ENCODE measurements at places on chromosomes 2 and 18.
A peak's percentile ranks its signal among the peaks of the same experiment; 100 is the strongest.

DNA sequence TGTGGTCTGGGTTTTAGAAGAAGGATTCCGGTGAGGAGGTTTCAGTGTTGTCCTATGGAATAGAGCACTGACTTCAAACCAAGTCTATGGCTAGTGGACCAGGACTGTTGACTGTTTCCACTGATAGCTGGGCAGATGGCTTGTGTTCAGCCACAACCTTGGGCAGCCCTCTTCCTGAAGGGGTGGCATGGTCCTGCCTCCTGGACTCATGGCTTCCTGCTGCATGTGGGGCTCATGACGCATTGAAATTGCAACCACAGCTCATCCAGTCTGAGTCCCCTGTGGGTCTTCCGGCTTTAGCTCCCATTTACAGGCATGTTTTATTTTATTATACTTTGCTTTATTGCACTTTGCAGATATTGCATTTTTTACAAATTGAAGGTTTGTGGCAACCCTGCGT, 105.0 kb downstream of the B3GNT2 start:
- DNase-seq = no peak

GRCh38 chr18:75500545-75500944, 73.0 kb upstream of the SMIM21 start:
- DNase-seq = no peak

DNA sequence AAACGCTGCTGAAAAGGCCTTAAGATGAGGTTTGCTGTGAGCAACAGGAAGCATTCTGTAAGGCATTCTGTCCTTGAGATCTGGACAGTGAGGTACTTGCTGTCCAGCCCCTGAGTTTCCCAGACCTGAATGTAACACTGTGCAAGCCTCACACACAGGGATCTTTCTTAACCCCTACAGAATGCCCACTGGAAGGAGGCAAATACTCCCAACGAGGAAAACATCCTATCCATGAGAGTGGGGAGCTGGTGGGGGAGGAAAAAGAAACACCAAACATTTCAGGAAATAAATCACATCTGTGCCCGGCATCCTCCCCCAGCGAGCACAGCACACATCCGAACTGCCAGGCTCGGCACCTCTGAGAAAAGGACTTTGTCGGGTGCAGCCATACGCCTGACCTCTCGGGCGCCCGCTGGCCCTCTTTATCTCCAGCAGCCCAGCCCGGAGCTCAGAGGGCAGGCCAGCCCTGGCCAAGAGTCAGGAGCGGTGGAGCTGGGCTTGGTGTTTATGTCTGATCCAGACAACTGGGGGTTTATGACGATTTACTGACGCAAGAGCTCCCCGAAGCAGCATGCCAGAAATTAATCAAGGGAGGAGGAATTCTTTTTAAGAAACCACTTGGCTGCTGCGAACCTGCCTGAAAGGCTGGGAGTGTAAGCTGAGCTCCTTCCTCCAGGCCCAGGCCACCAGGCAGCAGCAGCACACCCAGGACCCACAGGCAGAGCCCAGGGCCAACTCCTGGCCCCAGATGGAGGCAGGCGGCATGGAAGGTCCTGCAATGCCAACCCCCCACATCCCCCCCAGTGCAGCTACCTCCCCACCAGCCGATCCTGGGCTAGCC, 72.2 kb downstream of the HDAC4 start:
- DNase-seq = peak; percentile 34

DNA sequence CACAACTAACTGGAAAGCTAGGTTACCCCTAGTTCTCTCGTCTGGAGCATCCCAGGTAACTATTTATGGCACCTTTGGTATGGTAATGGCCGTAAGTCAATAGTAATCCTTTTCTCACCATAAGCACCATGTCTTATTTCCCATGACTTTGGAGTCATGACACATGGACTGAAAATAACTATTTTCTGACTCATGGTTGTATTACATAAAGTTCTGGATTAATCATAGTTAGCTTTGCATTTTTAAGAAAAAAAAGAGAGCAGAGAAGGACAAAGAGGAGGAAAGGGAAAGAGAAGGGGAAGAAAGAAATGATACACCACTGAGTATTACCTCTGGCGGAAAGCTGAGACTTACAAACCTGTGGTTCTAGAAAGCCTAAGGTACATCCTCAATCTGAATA, 99.3 kb downstream of the BIN1 start:
- DNase-seq = no peak

DNA sequence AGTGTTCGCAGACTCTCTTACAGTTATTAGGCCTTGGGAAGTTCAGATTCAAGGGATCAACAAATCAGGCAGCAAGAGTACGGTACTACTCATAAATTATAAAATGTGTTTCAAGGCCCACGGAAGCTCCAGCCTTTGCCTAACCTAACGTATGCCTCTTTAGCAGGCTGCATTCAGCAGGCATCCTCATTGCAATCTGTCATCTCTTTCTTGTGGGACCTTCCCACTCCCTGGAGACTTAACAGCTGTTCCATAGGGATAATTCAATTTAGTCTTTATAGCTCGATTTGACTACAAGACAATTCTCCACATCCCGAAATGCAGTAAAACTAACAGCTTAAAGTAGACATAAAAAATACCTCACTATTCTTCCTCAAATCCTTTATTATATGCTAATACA, 453.7 kb downstream of the CNTNAP5 start:
- no peak for DNase-seq

DNA sequence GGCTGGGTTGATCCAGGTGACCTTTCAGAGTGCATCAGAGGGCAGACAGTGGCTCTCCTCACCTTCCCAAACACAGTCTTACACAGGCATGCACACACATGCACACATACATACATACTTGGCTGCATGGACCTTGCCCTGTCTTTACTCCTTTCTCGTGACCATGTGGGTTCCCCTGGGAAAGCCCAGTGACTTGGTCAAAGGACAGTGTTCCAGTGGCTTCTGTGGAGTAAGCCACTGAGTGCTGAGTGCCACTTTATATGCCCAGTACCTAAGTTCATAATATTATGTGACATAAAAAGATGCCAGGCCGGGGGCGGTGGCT, 249.4 kb downstream of the MYCN start:
- no peak for DNase-seq

DNA sequence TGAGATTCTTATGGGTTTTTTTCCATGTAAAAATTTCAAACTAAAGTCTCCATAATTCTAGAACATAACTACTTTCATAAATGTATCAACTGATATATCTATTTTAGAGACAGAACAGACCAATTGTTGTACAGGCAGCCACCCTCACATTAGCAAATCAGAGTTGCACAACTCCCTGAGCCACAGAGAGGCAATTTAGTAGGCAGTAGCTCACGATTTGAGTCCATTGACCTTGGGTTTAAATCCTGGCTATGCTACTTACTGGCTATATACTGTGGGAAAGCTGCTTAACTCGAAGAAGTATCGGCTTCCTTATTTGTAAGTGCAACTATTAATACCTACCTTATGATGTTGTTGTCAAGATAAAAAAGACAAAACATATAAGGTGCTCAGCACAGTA, 16.2 kb downstream of the MTIF2 start:
- DNase-seq = no peak

- DNase-seq = no peak
These were observed 8.1 kb upstream of the GPBAR1 start for GRCh38 chr2:218252509-218253231.

DNA sequence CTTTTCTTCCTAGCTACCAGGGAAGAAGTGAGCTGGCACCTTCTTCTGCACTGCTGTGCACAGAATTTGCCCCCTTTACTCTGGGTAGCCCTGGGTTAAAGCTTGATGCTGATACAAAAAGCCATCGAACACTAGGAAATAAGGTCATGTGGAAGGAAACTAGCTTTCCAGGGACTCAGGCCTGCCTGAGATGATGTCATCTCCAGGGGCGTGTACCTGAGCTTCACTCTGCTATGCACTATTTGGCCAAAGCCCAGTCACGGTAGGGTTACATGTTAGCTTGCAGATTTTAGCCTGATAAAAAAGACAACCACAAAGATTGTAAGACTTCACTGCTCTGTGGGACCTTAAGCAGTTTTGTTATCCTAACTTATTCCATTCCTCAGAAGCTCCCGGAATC, 20.4 kb downstream of the EDAR start:
- DNase-seq = no peak

DNA sequence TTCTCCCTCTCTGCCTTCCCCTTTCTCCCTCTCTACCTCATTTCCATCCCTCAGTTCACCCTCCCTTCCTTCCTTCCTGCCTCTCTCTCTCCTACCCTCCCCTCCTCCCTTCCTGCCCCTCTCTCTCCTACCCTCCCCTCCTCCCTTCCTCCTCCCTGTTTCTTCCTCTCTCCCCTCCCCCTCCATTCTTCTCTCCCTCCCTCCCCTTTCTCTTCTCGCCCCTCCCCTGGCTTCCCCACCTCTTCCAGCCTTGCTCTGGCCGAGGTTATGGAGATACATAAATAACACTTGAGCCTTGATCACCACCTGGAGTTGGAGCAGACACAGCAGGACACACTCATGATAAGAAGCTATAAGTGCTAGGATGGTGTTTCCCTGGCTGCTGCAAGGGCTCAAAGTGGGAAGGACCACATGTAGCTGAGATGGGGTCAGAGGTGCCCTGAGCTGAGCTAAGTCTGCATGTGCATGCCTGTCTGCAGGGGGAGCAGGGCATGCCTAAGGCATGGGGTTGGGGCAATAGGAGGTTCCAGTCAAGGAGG, 326.1 kb upstream of the HS6ST1 start:
- DNase-seq = no peak

- DNase-seq = no peak
These were observed 71.9 kb upstream of the NRP2 start for GRCh38 chr2:205610437-205610836.

DNA sequence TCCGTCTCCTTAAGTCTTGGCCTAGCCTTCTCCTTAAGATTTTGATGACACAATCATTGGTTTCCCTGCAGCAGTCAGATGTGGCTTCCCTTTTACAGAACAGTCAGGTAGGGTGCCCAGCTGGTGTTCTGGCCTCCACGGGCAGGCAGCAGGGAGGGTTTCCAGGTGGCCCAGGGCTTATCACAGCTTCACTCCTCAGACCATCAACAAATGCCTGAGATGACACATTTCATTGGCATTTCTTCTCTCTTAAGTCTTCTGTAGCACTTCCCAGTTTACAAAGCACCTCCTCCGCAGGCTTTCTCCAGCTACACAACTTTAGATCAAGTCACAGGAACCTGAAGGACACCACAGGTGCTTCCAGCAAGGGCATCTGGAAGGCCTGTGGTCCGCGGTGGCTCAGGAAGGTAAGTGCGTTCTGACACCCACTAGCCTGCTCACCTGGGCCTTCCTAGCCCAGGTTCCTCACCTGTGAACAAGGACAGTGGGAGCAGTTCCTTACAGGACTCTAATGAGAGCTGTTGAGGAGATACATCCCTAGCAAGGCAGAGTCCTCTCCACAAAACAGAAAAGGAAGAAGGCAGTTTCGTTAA, 37.6 kb downstream of the PTPN18 start:
- no peak for DNase-seq

- no peak for DNase-seq
These were observed 856 bp upstream of the PLA2R1 start for GRCh38 chr2:160063271-160063670.
